Thyroid gland (tissue), 4 donors: ENCODE measurements at places on chromosomes 6 and 20.
A peak's percentile ranks its signal among the peaks of the same experiment; 100 is the strongest.

DNA sequence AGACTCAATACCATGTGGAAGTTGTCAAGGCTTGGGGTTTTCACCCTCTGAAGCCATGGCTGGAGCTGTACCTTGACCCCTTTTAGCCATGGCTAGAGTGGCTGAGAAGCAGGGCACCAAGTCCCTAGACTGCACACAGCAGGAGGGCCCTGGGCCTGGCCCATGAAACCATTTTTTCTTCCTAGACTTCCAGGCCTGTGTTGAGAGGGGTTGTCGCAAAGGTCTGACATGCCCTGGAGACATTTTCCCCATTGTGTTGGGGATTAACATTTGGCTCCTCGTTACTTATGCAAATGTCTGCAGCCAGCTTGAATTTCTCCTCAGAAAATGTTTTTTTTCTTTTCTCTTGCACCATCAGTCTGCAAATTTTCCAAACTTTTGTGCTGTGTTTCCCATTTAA lies 196.4 kb downstream of the SLC16A10 start:
- DNase-seq, result no peak

- DNase-seq, result no peak
Measured at GRCh38 chr6:31111712-31112111, 663 bp downstream of the C6orf15 start.

GRCh38 chr20:63295018-63295417 lies 2.0 kb downstream of the COL20A1 start:
- DNase-seq, result no peak

DNA sequence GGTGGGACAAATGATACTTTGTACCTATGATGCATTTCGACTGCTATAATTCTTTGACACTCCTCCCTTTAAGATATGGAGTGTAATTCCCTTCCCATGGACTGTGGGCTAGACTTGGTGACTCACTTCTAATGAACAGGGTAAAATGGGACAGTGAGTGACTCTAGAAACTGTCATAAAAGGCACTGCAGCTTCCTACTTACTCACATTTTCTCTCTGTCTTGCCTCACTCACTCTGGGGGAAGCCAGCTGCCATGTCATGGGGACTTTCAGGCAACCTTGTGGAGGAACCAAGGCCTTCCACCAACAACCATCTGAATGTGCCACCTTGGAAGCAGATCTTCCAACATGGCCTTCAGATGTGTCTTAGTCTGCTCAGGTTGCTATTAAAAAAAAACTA lies 12.9 kb upstream of the GFOD1 start:
- no peak for DNase-seq

- peak; percentile 27 for DNase-seq
Measured at GRCh38 chr6:27795697-27796494, 116.3 kb downstream of the OR2B2 start.

DNA sequence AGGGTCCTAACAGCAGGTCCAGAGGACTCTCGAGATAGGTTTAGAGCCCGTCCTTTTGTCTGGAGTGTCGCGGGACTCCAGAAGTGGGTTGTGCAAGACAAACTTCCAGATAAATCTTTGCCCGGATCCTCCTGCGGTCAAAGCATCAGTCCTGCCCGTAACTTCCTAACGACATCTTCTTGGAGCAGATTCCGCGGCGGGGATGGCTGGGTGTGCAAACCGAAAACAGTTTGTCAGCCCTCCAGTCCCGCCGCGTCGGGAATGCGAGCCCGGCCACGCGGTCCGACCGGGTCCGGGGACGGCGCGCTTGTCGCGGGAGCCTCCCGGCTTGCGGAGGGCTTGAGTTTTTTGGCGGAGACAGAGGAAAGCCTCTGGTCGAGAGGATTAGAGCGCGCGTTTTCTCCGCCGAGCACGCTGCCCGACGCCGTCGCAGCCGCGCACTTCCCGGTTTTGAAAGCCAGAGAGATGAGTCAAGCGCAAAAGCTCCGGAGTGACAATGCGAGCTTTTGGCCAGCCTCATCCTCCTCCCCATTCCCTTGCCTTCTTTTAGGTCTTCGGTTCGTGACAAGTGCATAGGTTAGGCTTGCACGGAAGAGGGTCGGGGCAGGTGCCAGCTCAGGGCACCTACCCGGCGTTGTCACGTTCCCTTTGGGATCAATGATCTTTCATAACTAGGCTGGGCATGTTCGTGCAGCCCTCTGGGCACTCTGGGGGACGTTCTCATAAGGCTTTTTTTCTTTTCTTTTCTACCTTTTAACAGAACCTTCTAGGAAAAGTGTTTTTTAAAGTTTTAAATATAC lies 91.3 kb upstream of the PRDM1 start:
- peak; percentile 37 for DNase-seq
